ENCODE measurements at places on chromosomes 3 and 15. TPM values are rescaled to one million over a fixed set of nuclear protein-coding genes. Genes with fewer than 3 reads are reported as not detected.

GRCh38 chr15:99137111-99137546 lies 32.2 kb downstream of the SYNM start:
- no peak for DNase-seq

DNA sequence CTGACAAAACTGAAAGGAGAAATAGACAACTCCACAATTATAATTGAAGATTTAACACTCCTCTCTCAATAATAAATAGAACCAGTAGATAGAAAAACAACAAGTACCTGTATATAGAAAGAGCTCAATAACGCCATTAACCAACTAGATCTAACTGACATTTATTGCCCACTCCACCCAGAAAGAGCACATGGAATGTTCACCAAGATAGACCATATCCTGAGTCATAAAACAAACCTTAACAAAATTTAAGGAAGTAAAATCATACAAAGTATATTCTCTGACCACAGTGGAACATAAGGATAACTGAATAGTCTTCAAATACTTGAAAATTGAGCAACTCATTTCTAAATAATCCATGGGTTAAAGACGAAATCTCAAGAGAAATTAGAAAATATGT lies 25.1 kb downstream of the KBTBD12 start:
- DNase-seq: no peak

DNA sequence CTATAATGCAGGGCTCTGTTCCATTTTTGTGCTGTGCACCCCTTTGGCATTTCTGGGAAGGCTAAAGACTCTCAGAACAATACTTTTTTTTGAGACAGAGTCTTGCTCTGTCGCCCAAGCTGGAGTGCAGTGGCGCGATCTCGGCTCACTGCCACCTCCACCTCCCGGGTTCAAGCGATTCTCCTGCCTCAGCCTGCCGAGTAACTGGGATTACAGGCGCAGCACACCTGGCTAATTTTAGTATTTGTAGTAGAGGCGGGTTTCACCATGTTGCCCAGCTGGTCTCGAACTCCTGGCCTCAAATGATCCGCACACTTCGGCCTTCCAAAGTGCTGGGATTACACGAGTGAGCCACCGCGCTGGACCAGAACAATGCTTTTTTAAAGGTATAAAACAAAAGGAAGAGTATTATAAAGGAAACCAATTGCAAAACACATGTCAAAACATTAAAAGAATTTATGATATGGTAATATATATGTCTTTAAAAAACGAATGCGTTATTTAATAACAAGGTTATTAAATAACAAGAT lies 999 bp downstream of the SQOR start:
- no peak for DNase-seq

- DNase-seq: no peak
Measured at GRCh38 chr15:67085237-67085817, 19.9 kb downstream of the SMAD3 start.

GRCh38 chr3:153277029-153277428 lies 115.0 kb downstream of the RAP2B start:
- no peak for DNase-seq

DNA sequence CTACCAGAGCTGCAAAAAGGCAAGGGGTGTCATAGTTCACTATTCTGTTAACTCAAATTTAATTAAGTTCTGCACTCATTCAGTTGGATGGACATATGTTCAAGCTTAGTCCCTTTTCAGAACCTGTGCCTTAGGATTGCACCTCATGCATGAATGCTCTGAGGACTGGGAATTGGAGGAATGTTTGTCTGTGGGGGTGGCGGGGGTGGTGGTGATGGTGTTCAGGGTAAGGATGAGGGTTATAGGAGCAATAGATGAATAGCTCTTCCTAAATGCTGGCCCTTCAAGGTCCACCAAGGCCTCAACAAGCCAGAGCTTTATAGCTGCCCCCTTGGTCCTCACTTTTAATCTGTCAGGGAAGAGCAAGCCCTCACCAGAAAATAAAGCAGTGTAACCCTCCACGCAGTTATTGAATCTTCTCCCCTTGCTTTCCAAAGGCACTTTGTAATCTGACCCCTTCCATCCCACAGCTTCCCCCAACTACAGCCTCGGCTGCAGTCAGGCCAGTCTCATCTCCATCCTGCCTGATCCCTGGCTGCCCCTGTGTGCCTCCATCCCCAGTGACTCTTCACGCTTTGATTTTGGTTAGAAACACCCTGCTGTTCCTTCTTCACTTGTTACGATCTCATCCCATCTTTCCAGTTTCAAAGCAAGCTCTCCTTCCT lies 221.6 kb upstream of the LMCD1 start:
- no peak for DNase-seq

DNA sequence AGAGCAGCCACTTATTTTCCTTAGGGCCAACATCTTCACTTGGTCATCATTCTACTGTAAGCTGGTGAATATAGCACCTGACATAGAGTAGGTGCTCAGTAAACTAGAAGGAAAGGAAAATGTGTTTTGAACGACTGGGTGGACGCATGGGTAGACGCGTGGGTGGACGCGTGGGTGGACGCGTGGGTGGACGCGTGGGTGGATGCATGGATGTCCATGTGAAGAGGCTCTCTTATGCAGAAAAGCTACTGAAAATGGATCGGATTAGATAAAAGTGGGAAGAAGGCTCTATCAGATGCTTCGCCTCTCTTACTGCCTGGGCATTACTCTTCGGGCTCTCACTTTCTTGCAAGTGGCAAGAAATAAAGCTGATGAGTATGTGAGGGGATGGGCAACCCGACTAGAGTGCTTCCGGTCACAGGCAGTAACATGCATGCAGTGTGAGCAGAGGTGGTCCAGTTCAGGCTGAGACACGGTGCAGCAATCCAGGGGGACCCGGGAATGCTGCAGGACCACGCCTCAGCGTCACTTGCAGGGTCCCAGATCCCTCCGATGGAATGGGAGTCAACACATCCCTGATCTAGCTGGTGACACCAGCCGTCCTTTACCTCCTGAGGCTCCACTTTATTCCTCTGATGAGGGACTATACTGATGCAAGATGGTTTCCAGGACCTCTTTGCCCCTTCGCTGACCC lies 138.0 kb upstream of the MEF2A start:
- DNase-seq: no peak

- DNase-seq: no peak
Measured at GRCh38 chr3:178703268-178703975, 167.2 kb downstream of the KCNMB2 start.

DNA sequence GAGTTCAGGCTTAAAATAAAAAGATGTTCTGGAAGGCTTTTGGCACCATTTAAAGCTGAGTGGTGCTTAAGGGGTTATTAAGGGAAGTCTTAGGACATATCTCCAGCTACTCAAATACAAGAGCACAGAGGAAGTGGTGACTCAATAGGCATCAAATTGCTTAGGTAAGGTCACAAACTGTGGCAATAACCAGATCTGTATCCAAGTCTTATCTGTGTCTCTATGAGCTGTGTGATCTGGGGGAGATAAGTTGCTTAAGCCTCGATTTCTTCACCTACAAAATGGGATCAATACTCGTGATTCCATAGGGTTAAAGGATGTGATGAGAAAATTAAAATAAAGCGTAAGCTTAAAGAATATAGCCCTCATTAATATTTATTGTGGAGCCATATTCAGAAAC lies 7.6 kb downstream of the HDC start:
- DNase-seq: no peak

GRCh38 chr3:162390891-162391290 lies 894.3 kb downstream of the OTOL1 start:
- DNase-seq: no peak

- DNase-seq: no peak
Measured at GRCh38 chr3:16816048-16816780, 68.5 kb upstream of the PLCL2 start.

- no peak for DNase-seq
Measured at GRCh38 chr3:16204751-16205150, 30.3 kb downstream of the GALNT15 start.

GRCh38 chr3:119642746-119643473 lies 17.5 kb downstream of the POPDC2 start:
- no peak for DNase-seq

- no peak for DNase-seq
Measured at GRCh38 chr3:159899166-159899565, 89.5 kb upstream of the IL12A start.

The DUOXA2 gene
- not detected for total RNA-seq

The CTXN2 gene
- not detected for total RNA-seq

The DNAH12 gene
- total RNA-seq: not detected

The DOCK3 gene
- 4.6 TPM for total RNA-seq

The ADAMTS7 gene
- 24.4 TPM for total RNA-seq

The DPPA4 gene
- not detected for total RNA-seq

Data from heart right ventricle (tissue), 16 donors.